Renal cortex interstitium (tissue), 15 donors: ENCODE measurements at places on chromosomes 11 and 22. TPM values are rescaled to one million over a fixed set of nuclear protein-coding genes. Genes with fewer than 3 reads are reported as not detected.

GRCh38 chr11:1051356-1052132 is 15.0 kb upstream of the MUC6 start:
- no peak for DNase-seq

- peak; percentile 14 for DNase-seq
Observed at GRCh38 chr22:38570779-38571364, 889 bp upstream of the DMC1 start.

DNA sequence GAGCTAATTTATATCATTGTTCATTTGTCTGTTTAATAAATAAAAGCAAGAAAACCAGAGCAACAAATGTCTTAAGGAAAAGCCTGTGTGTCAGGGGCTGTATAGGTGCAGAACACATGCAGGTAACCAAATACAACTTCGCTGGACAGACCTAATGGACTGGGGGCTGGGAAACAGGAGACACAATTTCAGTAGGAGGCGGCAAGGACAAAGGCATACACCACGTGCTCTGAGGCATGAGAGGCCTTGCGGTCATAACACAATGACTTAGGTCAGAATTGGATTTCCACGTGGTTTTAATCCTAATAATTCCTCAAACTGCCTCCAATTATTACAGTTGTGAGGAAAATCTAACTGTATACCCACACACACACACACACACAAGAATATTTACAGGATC is 8.7 kb upstream of the GLB1L3 start:
- DNase-seq, result no peak

DNA sequence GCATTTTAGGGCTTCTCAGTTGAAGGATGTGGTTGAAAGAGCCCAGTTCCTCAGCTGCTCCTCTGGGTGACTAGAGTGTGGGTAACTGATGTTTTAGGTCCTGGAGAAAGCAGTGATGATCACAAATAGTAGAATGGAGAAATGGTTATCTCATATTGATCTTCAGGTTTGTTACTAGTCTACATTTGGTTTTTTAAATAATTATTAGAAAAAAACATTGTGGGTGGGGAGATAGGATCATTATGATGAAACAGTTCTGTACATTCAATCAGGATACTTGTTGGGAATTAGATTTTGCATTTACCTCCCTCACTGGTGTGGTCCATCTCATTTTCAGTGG is 24.9 kb downstream of the SREBF2 start:
- DNase-seq, result no peak

GRCh38 chr22:46908641-46909107 is 146.2 kb downstream of the TBC1D22A start:
- no peak for DNase-seq

- DNase-seq, result no peak
Observed at GRCh38 chr22:41057076-41057475, 35.3 kb upstream of the EP300 start.

GRCh38 chr11:112049777-112050176 is 24.0 kb downstream of the PIH1D2 start:
- DNase-seq, result no peak

DNA sequence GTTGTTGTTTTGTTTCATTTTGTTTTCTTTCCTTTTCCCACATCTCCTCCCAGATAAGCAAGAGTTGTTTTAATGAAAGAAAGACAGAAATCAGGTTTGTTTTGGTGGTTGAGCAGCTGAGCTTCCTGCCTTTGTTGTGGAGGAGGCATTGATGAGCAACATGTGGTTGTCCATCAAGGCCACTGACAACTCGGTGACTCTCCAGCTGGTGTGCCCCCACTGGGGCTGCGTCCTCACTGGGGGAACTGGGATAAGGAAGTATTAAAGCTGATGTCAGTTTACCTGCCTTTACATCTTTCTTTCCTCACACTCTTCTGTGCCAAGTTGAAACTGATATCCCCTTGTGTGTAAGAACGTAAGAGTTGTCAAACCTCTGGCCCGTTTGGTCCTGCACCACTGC is 5.9 kb downstream of the VPS26B start:
- no peak for DNase-seq

- no peak for DNase-seq
Observed at GRCh38 chr11:61024938-61025820, 53.7 kb downstream of the CD6 start.

DNA sequence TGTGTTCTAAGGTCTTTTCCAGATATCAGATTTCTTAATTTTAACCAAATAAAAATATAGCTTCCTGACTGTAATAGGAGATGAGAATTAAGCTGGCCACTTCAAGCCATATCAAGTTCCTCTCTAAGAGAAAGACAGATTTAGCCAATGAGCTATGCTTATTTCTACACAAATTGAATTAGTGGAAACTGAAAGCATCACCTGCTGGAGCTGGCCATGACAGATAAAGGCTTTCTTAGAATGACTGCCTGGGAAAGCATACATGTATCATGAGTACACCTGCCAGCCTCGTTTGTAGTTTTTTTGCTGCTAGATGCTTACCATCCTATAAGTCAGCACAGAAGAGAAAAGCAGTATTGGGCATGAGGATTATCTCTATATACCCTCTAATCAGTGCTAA is 53.5 kb upstream of the DBX1 start:
- DNase-seq, result no peak

DNA sequence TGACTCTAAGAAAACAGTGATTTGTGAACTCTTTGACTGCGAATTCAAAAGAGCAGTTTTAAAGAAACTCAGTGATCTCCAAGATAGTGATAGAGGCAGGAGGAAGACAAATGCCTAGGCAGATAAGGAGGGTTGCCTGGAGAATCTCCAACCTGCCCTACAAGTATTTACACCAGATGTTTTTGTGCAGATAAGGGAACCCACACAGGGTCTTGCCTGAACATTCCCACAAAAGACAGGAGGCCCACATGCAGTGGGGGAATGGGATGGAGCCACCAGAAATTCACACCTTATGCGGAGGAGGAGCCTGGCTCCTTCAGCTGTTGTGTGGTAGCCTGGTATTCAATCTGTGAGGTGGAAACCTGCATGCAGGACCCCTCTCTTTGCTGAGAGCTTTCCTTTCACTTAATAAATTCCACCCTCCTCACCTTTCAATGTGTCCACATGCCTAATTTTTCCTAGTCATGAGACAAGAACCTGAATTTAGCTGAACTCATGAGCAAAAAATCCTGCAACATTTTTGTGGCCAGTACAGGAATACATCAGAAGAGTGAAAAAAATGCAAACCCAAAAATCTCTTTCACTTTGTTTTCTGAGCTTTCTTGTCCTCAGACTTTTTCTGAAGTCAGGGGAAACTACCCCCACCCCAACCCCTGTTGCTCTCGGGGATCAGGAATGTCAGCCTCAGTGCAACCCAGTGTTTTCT is 8.1 kb upstream of the GLYAT start:
- no peak for DNase-seq

GRCh38 chr11:14242187-14242586 is 116.8 kb downstream of the RRAS2 start:
- DNase-seq, result no peak

GRCh38 chr11:68213135-68213515 is at the start of gene KMT5B:
KMT5B (minus strand) TSS chr11:68213296; CDS start chr11:68190076, 23,220 bp downstream.
- DNase-seq, result no peak

GRCh38 chr11:121586750-121587149 is 134.0 kb upstream of the SORL1-AS1 start:
- DNase-seq, result no peak

GRCh38 chr11:17936790-17937189 is 76.1 kb downstream of the SERGEF start:
- DNase-seq, result no peak

GRCh38 chr11:132686886-132687285 is 845.4 kb downstream of the OPCML start:
- DNase-seq, result peak; percentile 15

GRCh38 chr22:43015677-43016042 is 711 bp upstream of the PACSIN2 start:
- DNase-seq, result no peak

GRCh38 chr11:27973851-27974536 is 134.0 kb downstream of the KIF18A start:
- DNase-seq, result no peak

- DNase-seq, result no peak
Observed at GRCh38 chr11:44765026-44765595, 38.3 kb downstream of the TSPAN18 start.

DNA sequence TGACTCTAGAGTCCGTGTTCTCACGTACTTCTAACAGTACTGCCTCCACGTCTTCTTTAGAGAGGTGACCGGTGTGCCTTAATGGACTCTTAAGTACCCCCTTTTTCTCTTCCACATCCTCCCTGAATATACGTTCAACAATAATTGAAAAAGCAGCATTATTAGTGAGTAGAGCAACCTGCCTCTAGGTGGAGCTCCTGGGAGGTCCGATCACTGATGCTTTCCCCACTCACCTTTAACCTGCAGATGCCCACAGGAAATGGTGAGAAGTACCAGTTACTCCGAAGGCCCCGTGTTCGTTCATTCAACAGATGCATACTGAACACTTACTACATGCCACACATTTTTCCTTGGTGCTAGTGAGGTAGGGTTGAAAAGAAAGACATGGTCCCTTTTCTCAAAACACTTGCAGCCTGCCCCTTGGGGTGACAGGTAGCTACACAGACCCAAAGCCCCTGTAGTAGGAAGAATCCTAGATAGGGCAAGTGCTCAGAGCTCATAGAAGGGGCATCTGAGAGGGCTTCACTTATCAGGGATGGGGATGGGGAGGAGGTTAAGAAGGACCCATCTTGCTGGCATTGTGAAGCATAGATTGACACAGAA is 72.7 kb downstream of the FEZ1 start:
- no peak for DNase-seq

DNA sequence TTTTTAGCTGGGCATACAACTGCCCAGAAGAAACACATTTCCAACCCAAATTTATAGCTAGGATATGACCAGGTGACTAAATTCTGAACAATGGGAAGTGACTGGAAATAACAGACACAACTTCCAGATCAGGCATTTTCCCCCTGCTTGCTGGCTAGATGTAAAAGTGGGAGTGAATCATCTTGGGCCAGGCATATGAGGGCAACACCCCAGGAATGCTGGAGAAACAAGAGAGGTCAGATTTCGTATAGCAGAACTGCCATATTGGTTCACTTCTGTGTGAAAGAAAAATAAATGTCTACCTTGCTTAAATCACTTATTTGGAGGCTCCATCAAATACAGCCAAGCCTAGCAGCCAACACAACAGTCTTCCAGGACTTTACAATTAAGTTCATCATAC is 7.4 kb downstream of the ATL3 start:
- DNase-seq, result no peak

DNA sequence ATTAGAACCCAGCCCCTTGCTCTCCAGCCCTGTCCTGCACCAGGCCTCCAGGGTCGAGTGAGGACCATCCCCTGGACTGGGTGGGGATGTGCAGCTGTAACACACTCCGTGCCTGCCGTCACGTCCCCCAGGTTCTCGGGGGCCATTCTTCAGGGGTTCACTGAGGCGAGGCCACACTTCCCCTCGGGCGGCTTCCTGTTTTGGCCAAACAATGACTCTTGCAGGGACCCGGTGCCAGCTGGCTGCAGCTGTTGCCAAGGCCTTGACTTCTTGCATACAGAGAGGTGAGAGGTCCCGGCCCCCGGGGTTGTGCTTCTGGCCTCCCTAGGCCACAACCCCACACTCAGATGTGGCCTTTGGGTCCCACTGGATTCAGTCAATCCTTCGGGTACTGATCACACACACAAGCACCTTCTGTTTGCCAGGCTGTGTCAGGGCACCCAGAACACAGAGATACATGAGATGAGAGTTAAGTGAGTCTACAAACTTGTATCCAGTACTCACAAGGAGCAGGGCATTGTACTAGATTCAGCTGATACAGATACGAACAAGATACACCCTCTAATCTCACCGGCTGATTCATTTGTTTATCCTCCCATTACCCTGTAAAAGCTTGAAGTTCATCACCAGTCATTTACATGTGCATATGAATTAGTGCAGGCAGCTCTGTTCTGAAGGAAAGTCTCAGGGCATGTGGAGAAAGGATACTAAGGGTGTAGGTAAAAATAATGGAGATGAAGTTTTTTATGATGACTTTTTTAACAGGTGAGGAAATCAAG is 32.9 kb downstream of the LRRC32 start:
- DNase-seq, result no peak

GRCh38 chr11:28393348-28393747 is 285.2 kb downstream of the METTL15 start:
- no peak for DNase-seq

DNA sequence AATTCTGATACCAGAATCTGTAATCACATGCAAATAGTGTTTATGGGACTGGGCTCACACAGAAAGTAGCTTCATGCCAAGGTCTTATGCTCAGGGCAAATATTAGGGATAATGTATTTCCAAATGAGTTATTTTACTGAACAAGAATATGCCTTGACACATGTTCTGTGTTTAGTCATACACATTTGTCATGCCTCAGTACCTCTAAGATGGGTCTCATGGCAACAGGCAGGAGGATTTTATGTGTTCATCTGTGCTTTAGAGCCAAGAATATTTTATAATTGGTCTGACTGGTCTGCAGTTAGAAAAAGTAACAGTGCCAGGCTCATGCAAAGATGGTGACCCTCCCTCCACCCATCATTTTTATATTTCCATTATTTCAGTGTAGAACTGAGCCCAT is 49.1 kb downstream of the JAM3 start:
- DNase-seq, result no peak

- no peak for DNase-seq
Observed at GRCh38 chr22:30301995-30302809, 12.9 kb upstream of the CASTOR1 start.

The SIK2 gene
- polyA plus RNA-seq, result 30.8 TPM

The SCGB2A2 gene
- polyA plus RNA-seq, result not detected

The MYBPC3 gene
- polyA plus RNA-seq, result 0.08 TPM

The MMP8 gene
- 0.06 TPM for polyA plus RNA-seq

The PRAME gene
- polyA plus RNA-seq, result 1.0 TPM

The ADM2 gene
- 3.8 TPM for polyA plus RNA-seq

The CREB3L1 gene
- polyA plus RNA-seq, result 16.6 TPM

The USH1C gene
- polyA plus RNA-seq, result 89.3 TPM

The NXPE1 gene
- not detected for polyA plus RNA-seq

The KRTAP5-3 gene
- polyA plus RNA-seq, result not detected

The PDE2A gene
- polyA plus RNA-seq, result 21.1 TPM

The ATF4 gene
- 267 TPM for polyA plus RNA-seq

The MRGPRF gene
- polyA plus RNA-seq, result 17.2 TPM
